ENCODE measurements at places on chromosomes 12 and 14.

DNA sequence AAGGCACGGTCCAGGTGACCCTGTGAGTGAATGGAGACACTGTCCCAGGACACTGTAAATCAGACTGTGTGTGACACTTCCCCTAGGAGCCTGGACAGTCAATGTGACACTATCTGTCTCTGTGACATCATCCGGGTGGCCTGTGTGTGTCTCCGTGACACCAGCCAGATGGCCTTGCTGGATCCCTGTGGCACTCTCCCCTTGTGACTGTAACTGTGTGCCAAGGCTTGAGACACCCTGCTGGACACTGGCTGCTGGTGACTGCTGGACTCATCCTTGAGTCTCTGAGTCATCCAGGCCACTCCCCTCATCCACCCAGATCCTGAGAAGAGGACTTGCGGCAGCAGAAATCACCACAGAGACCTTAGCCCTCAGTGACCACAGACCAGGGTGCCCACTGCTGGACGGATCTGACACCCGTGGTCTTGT lies 51.6 kb downstream of the MVK start:
- DNase-seq: no peak

GRCh38 chr12:62834971-62835547 lies 99.9 kb downstream of the PPM1H start:
- no peak for DNase-seq

GRCh38 chr12:66107451-66107915 lies 23.1 kb downstream of the LLPH start:
- peak; percentile 86 for DNase-seq

DNA sequence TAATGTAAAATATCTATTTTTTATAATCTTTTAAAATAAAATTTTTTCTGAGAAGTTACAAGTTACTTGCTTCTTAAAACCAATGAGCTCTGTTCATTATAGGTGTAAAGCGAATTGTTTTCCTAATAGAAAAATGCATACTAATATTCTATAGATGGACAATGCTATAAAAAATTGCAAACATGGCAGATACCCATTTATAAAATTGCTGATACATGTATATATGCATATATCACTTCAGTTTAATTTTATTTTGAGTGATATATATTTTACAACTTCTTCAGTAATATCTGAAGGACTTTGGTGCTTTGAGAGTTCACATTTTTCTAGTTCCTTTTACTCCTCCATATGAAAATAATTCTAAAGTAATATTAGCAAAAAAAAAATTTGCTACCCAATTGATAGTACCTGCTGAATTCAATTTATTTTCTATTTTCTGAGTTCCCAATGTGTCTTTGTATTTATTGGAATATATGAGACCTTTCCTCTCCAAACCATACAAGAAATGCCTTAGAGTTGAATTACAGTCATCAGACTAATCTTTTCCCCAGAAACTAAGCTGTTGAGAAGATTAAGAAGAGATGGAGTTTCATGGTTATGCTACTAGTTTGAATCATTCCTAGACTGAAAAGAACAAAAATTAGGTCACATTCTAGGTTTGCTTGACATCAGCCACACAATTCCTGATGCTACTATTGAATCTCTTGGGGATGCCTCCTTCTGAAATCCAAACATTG lies 1937.5 kb upstream of the SEL1L start:
- DNase-seq: no peak

- no peak for DNase-seq
These were observed 284.9 kb downstream of the LRFN5 start for GRCh38 chr14:41891624-41892023.

GRCh38 chr12:16282978-16283377 lies 5.5 kb upstream of the SLC15A5 start:
- DNase-seq: no peak

Data from fibroblast of skin of left biceps (primary cell).